Stimulated activated naive B cell treated with anti-CD40 and anti-IgM and Interleukin-4, amounts not matched to agents 10 μg/mL and 1 μg/mL and 100 μg/mL, for 72 hours (primary cell): ENCODE measurements at places on chromosomes 13 and 19.

DNA sequence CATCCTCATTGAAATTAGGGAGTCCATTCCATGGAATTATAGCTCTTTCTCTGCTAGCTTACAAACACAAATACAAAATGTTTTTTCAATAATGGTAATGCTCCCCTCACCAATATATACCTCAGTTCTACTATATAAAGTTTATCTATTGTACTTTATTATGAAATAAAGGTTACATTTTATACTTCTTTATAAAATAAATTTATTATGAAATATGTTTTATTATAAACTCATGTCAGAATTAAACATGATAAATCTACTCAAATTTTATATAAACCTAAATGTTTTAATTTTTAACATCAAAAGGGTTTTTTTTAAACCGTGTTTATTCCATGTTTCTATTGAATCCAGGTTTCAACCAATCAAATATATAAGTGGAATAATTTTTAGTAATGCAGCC, 646.1 kb upstream of the PCDH20 start:
- H3K27ac ChIP-seq: no peak overlapping the region
- H3K36me3 ChIP-seq: no peaks in the 10 kb centered on the region
- H3K27me3 ChIP-seq: no peaks in the 10 kb centered on the region
- DNase-seq: no peak
- H3K4me1 ChIP-seq: no peaks in the 10 kb centered on the region
- H3K4me3 ChIP-seq: no peak overlapping the region

GRCh38 chr19:13981467-13981866, 24.7 kb downstream of the RFX1 start:
- no peak overlapping the region for H3K27ac ChIP-seq
- no peak for DNase-seq
- peaks cover 44% of the 10 kb centered on the region for H3K4me1 ChIP-seq
- H3K36me3 ChIP-seq: peaks cover 28% of the 10 kb centered on the region
- H3K27me3 ChIP-seq: no peaks in the 10 kb centered on the region
- H3K4me3 ChIP-seq: no peak overlapping the region

DNA sequence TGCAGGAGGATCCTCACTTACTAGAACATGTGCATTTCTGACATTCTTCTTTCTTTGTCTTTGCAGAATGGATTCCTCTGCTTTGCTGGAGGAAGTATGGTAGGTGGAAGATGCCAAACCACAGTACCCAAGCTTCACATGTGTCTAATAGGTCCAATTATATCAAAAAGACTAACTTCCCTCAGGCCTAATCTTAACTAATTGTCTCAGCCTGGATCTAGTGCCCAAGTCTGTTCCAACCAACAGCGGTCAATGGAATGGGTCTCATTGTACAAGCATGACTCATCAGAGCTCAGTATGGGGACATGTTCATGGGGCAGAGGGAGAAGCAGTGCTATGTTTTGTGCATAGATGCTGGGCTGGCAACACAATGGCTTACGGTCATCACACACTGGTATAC, 81.6 kb upstream of the CSNK1A1L start:
- DNase-seq: no peak
- no peak overlapping the region for H3K27ac ChIP-seq
- no peaks in the 10 kb centered on the region for H3K36me3 ChIP-seq
- H3K4me1 ChIP-seq: no peaks in the 10 kb centered on the region
- no peak overlapping the region for H3K4me3 ChIP-seq
- H3K27me3 ChIP-seq: no peaks in the 10 kb centered on the region

DNA sequence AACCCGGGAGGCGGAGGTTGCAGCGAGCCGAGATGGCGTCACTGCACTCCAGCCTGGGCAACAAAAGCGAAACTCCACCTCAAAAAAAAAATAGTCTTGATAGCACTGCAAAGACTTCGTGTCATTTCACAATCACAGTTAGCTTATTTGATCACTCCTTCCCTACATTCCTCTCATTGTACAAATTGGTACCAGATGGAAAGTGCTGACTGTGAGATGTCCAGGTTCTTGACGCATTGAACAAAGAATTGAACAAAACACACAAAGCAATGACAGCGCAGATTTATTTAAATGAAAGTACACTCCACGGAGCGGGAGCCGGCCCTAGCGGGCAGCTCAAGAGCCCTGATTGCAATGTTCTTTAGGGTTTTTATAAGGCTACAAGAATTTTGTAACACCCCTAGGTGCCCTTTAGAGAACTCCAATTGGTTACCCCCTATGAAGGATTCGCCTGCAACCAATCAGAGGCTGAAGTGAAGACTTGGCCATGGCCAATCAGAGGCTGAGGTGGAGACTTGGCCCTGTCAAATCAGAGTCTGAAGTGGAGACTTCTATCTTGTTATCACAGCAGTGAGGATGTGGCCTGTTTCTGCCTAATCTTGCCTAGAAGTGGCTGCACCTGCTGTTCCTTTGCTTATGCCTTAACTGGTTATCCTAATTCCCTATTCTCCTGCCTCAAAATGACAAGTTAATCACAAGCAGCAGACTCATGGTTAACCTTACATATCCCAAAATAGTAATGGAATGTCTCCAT, 16.7 kb downstream of the ZNF556 start:
- H3K4me3 ChIP-seq: no peak overlapping the region
- H3K27me3 ChIP-seq: no peaks in the 10 kb centered on the region
- no peak overlapping the region for H3K27ac ChIP-seq
- peaks cover 2% of the 10 kb centered on the region for H3K36me3 ChIP-seq
- peaks cover 9% of the 10 kb centered on the region for H3K4me1 ChIP-seq
- DNase-seq: no peak

- no peaks in the 10 kb centered on the region for H3K4me1 ChIP-seq
- no peaks in the 10 kb centered on the region for H3K36me3 ChIP-seq
- H3K27me3 ChIP-seq: no peaks in the 10 kb centered on the region
- DNase-seq: no peak
- no peak overlapping the region for H3K4me3 ChIP-seq
Measured at GRCh38 chr13:100825557-100825956, 151.0 kb upstream of the TMTC4 start.

- DNase-seq: no peak
- H3K27me3 ChIP-seq: no peaks in the 10 kb centered on the region
- peaks cover 58% of the 10 kb centered on the region for H3K4me1 ChIP-seq
- peaks cover 29% of the 10 kb centered on the region for H3K36me3 ChIP-seq
- H3K4me3 ChIP-seq: peak overlapping the region; percentile 62
- no peak overlapping the region for H3K27ac ChIP-seq
Measured at GRCh38 chr19:54620464-54620863, 9.8 kb upstream of the LILRB1 start.

DNA sequence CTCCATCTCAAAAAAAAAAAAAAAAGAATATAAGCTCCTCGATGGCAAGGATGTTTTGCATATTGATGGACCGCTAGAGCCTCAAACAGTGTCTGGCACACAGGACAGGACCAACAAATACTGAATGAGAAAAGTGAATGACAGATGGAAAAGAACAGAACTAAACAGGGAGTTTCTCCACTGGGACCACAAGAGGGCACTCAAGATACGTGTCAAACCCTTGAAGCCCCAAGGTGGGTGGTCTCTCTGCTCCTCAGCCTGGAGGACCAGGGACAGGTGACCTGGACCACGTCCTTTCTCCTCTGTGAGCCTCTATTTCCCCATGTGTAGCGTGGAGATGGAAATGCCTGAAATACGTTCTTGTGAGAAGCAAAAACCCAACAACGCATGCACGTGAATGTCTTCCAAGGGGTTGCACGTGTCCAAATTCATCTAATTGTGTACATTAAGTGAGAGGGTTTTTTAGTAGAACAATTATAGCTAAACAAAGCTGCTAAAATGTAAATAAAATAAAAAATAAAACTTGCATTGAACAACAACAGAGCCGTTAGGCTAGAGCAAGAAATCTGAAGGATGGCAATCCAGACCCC, 5.7 kb upstream of the CDC42EP5 start:
- no peaks in the 10 kb centered on the region for H3K36me3 ChIP-seq
- no peak overlapping the region for H3K4me3 ChIP-seq
- H3K4me1 ChIP-seq: peaks cover 14% of the 10 kb centered on the region
- no peak for DNase-seq

DNA sequence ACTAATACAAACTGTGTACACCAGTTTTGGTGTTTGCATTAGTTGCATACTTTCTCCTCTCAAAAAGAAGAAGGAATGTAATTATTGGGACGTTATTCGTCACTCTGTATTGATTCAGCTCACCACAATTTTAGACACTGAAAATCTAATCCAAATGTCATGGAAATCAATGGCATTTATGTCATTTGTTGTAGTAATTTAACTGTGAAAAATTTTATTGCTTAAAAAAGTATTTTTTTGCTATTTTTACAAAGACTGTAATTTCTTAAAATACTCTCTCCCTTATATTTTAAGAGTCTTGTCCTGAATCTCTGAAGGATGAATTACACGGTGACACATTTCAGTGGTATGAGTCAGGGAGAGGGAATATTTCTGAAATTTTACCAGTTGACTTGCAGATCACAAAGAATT, 2117.6 kb downstream of the PCDH9 start:
- no peak overlapping the region for H3K27ac ChIP-seq
- DNase-seq: no peak
- no peaks in the 10 kb centered on the region for H3K36me3 ChIP-seq
- H3K4me3 ChIP-seq: no peak overlapping the region
- no peaks in the 10 kb centered on the region for H3K4me1 ChIP-seq

DNA sequence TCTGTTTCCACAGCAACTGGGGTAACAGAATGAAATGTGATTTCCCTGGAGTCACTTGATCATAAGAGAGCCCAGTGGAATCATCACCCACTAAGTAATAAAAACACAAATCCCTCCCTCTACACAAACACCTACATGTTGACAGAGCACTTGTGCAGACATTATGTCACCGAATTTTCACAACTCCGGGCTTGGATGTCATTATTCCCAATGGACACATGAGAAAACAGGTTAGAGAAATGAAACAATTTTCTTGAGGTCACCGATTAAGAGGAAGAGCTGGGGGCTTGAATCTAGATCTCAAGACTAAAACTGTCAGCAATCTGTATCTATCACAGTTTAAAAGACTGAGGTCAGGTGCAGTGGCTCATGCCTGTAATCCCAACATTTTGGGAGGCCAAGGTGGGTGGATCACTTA, 3.1 kb downstream of the XRCC1 start:
- no peak for DNase-seq
- peaks cover 20% of the 10 kb centered on the region for H3K4me1 ChIP-seq
- peak overlapping the region; percentile 82 for H3K27ac ChIP-seq

DNA sequence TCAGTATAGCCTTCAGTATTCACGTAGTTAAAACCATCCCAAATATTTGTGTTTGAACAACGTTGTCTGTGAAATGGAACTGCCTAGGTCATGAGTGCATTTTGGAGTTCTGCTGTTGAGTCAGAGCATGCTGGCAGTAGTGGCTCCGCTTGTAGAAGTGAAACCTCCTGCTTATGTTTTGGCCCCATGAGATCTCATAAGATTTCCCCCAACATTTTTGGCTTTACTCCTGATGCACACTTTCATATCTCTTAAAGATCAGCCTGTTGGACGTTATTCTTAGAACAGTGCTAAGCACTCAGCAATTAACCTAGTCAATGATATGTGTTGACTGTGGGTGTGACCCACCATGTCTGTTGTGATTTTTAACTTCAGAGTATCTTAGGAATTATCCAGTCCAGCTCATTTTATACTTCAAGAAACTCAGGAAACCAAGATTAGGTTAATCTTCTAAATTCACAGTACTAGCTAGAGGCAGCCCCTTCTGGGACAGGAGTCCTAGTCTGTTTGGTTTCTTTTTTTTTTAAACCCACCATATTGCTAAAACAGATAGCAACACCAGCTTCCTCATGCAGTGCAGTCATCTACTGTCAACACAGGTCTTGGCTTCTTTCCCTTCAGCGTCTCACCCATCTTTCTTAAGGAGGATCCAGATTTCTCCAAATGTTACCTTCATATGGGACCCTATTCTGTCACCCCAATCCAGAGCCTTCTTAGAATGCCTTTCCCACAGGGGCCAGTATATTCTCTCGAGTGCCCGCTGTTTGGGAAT, 26.2 kb downstream of the RAP2A start:
- H3K27me3 ChIP-seq: no peaks in the 10 kb centered on the region
- peaks cover 15% of the 10 kb centered on the region for H3K36me3 ChIP-seq
- H3K27ac ChIP-seq: peak overlapping the region; percentile 89

- H3K4me1 ChIP-seq: peaks cover 9% of the 10 kb centered on the region
- DNase-seq: peak; percentile 66
- no peak overlapping the region for H3K27ac ChIP-seq
- peak overlapping the region; percentile 65 for H3K4me3 ChIP-seq
- peaks cover 64% of the 10 kb centered on the region for H3K27me3 ChIP-seq
Measured at GRCh38 chr19:3284759-3285646, 60.5 kb downstream of the CELF5 start.

DNA sequence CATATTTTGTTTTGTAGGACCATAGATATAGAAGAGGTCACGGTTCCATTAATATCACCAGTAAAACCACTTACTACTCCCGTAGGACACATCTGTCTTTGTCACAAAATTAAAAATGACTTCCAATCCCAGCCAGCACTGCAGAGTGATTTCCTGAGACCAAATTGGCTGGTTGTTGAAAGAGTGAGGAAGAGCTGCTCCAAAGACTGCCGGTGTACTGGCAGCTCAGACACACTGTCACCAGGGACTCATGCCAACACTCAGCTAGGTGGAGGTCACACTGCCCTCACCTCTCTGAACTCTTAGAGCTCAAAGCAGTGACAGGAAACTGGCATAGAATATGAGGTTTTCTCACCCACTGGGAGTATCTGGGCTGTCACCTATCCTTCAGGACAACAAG, 52.1 kb downstream of the FLT1 start:
- H3K4me3 ChIP-seq: no peak overlapping the region
- H3K4me1 ChIP-seq: no peaks in the 10 kb centered on the region
- DNase-seq: no peak
- H3K27ac ChIP-seq: peak overlapping the region; percentile 51
- H3K36me3 ChIP-seq: peaks cover 3% of the 10 kb centered on the region

DNA sequence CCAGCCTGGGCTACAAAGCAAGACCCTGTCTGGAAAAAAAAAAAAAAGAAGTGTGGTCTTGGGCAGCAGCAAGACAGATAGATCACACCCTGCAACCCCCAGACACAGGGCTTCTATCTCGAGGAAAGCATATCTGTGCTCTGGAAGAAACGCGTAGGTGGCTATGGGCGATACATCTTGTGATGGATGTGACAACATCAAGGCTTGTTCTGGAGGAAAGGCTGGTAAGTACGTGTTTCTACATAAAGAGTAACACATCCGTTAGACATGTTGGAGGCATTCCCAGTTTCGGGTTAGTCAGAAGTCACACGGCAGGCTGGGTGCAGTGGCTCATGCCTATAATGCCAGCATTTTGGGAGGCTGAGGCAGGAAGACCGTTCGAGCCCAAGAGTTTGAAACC, 6.6 kb upstream of the DHDH start:
- H3K36me3 ChIP-seq: peaks cover 12% of the 10 kb centered on the region
- H3K27me3 ChIP-seq: no peaks in the 10 kb centered on the region
- DNase-seq: no peak
- peaks cover 3% of the 10 kb centered on the region for H3K4me1 ChIP-seq

GRCh38 chr19:47227352-47228167, 3.4 kb downstream of the BBC3 start:
- no peaks in the 10 kb centered on the region for H3K27me3 ChIP-seq
- H3K4me3 ChIP-seq: peak overlapping the region; percentile 84
- H3K36me3 ChIP-seq: peaks cover 3% of the 10 kb centered on the region
- peak; percentile 69 for DNase-seq
- H3K4me1 ChIP-seq: peaks cover 16% of the 10 kb centered on the region
